ENCODE measurements at places on chromosomes 5 and 9.

GRCh38 chr9:18893046-18893445 lies 140.0 kb downstream of the SAXO1 start:
- DNase-seq: no peak

- no peak for DNase-seq
Observed at GRCh38 chr5:169099801-169100734, 200.9 kb downstream of the SLIT3 start.

- no peak for DNase-seq
Observed at GRCh38 chr9:89808076-89808755, 203.4 kb downstream of the GADD45G start.

GRCh38 chr5:80576383-80576782 lies 6.3 kb upstream of the ANKRD34B start:
- DNase-seq: no peak

GRCh38 chr9:134709512-134710270 lies 68.1 kb downstream of the COL5A1 start:
- no peak for DNase-seq

- DNase-seq: peak; percentile 87
Observed at GRCh38 chr9:131635285-131635684, 90.0 kb downstream of the PRRT1B start.
